NCI-H524 treated with DMSO at 0.1 percent for 48 hours (cell line): ENCODE measurements at places on chromosomes 3 and 15.

DNA sequence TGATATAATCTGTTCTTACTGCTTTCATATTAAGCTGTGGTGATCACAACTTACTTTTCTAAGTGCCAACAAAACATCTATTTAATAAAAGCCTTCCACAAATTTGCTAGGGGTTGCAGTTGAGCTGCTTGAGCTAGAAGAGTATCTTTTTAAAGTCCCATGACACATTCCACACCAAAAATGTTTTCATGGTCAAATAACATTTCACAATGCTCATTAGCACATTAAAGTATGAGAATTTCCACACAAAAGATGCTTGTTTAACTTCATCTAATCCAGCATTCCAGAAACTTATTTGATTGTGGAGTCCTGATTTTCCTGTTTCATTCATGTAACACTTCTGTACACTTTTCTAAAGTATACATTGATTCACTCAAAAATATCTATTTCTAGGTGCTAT is 876.1 kb upstream of the CFAP20DC start:
- DNase-seq = no peak

GRCh38 chr3:66479532-66479947 is 21.3 kb downstream of the LRIG1 start:
- no peak for DNase-seq

GRCh38 chr15:70197318-70197944 is 99.7 kb upstream of the TLE3 start:
- DNase-seq = no peak

DNA sequence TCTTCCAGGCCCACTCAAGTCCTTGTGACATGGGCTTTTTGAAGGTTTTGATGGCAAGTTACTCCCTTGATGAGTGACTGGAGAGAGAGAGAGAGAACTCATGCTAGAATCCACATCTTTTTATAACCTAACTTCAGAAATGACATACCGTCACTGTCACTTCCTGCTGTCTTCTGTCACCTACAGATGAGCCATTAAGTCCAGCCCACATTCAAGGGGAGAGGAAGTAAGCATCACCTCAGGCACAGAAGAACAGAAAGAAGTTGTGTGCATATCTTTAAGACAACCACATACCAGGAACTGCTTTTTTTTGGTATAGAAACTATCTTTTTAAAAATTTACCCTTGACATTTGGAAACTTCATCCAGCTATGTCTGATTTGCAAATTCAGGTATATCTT is 16.6 kb upstream of the TXNRD3 start:
- DNase-seq = no peak

DNA sequence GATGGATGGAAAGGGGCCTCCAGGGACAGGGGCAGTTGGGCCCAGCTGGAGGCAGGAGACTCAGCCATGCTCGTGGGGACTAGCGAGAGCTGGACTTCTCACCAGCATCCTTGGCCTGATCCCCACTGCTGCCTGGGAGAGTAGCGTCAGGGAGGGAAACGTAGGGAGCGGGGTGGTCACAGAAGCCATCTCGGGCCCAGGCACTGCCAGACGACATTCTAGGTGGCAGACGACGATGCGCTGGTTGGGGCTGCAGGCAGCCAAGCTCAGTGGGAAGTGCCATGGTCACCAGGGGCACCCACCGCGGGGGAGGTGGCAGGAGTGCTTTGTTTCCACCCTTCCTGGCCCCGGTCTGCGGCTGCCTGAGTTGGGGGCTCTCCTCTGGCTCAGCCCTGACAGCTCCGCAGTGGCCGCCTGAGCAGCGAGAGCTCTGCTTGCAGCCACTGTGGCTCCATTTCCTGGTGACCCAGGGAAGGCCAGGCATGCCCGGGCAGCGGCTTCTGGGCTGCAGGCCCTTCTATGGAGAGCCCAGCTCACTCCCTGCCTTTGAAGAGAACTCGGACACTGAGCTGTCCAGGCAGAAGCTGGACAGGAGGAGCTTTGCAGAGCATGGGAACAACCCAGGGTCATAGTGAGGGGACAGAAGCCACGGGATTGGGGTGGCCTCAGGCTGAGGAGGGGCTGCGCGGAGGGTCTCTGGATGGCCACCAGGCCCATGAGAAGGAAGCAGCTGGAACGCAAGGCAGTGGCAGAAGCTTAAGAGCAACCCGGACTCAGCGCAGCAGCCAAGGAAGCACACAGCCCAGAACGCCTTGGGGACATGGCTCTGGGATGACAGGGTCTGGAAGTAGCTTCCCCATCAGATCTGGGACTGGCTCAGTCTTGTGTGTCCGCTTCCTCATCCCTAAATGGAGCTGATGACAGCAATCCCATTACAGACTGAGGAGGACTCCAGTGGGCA is 30.8 kb downstream of the KLHL25 start:
- DNase-seq = no peak

- no peak for DNase-seq
These were observed 744 bp downstream of the ZNF619 start for GRCh38 chr3:40477666-40478065.

- DNase-seq = no peak
These were observed 488.9 kb downstream of the GABRG3 start for GRCh38 chr15:27459836-27460235.

- DNase-seq = no peak
These were observed 10.6 kb downstream of the RPS27L start for GRCh38 chr15:63146684-63147083.

GRCh38 chr3:130779486-130779885 is 32.9 kb upstream of the PIK3R4 start:
- DNase-seq = no peak

DNA sequence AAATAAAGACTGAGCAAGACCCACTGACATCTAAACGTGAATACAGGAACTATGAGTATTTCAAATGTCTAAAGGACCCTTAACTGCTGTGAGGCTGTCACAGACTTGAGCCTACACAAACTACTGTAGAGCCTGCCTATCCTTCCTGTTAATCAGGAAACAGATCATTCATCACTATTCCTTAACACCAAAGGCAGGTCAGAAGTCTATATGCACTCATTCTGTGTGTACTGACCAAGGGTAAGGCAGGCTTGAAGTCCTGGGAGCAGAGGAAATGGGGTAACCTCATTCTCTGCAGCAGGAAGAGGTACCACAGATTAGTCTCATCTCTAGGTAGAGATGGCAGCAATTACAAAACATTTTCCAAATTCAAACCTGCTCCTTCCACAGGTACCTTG is 30.7 kb downstream of the NPTN start:
- no peak for DNase-seq

GRCh38 chr15:33618350-33618749 is 307.6 kb downstream of the RYR3 start:
- DNase-seq = no peak

- DNase-seq = no peak
These were observed 27.9 kb downstream of the EHD4 start for GRCh38 chr15:41944313-41944940.

GRCh38 chr15:42387603-42388002 is 28.3 kb downstream of the CAPN3 start:
- DNase-seq = no peak

DNA sequence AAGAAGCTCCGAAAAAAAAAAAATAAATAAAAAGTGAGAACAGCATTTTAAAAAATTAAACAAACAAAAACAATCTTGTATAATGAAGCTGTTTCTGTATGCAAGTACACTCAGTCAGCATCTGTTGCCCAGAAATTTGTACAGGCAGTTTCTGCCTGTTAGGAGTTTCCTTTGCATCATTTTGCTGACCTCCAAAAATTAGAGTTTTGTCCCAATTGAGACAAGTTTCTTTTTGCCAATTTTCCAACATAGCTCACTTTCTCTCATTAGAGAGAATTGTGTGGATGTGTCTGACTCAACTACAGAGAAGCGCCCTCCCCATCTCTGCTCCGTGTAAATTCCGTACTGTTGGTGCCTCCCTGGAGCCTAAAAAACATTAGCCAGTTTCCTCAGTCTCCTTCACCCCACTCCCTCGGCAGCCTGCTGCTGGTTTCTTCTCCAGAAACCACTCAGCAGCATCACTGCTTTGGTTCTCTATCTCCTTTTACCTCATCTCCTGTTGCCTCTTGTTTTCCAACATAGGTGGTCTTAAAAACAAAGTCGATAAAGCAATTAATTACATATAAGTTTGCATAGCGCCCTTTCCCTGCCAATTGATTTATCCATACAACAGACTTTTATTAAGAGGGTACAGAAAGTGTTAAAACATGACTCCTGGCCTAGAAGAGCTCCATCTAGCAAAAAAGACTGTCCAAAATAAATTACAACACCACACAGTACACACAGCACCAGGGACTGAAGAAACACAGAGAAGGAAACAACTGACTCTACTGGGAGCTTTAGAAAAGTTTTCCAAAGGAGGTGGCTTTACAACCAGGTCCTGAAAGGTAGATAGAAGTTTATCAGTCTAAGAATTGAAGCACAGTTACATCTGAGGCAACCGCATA is 286.7 kb downstream of the SHOX2 start:
- no peak for DNase-seq

- no peak for DNase-seq
These were observed 10.2 kb downstream of the MITF start for GRCh38 chr3:69749461-69749860.

DNA sequence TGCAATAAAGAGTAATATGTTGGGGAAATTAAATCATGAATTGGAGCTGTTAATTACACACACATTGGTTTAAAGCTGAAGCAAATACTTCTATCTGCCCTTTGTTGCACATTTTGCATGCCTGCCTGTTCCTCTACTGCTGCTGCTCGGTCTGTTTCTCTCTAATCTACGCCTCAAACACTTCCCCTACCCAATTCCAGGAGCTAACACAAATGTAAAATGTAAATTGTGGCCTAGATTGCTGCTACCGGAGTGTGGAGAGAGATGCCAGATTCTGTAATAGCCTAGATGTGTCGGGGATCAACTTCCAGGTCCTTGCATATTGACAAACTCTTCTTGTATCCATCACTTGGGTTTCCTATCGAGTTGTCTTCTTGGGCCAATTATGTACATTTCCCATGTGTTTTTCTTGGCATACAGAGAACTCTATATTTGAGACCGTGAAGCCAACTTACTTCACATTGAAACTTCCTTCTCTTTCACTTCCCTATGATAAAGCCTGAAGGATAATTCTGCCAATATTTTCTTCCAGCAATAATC is 450.4 kb upstream of the NR2F2 start:
- no peak for DNase-seq

GRCh38 chr3:119296727-119297122 is 2.5 kb downstream of the ARHGAP31 start:
- DNase-seq = no peak

DNA sequence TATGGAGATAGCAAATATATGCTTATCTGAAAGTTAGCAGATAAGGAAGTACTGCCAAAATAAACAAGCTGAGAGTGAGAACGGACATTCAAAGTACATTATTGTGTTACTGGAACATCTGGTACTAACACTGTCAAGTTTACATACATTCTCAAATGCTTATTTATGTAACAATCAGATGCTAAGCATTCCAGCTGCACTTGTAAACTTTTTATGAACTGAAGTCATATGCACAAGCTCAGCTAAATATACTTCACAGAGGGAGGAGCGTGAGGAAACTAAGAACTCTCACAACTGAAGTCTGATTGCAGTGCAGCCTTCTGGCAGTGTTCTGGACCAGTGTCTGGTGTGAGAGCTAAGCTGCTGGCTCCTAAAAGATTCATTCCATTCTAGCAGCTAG is 223.7 kb upstream of the NANOGP8 start:
- no peak for DNase-seq

DNA sequence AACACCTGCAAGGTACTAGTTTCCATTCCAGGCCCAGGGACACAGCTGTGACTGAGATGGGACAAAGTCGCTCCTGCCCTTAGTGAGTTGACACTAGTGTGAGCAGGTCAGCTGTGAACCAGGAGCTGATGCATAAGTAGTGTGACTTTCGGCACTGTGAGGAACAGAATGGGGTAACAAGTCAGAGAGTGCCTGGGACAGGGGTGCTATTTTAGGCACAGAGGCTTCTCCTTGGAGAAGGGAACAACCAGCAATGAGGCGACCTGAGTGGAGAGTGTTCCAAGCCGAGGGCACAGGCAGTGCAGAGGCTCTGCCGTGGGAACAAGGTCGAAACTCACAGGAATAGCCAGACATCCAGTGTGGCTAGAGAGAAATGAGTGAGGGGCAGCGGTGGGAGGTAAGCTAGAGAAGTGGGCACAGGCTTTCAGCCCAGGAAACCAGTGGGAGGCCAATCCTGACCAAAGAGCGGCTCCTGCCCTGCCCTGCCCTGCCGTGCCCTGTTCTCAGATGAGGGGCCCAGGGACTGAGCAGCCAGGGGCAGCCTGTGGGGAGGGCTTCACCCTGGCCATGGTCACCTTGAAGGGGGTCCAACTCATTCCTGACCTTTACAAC is 14.2 kb downstream of the DNAH1 start:
- no peak for DNase-seq

- DNase-seq = no peak
These were observed 502.2 kb downstream of the PYDC2 start for GRCh38 chr3:191963182-191963581.

DNA sequence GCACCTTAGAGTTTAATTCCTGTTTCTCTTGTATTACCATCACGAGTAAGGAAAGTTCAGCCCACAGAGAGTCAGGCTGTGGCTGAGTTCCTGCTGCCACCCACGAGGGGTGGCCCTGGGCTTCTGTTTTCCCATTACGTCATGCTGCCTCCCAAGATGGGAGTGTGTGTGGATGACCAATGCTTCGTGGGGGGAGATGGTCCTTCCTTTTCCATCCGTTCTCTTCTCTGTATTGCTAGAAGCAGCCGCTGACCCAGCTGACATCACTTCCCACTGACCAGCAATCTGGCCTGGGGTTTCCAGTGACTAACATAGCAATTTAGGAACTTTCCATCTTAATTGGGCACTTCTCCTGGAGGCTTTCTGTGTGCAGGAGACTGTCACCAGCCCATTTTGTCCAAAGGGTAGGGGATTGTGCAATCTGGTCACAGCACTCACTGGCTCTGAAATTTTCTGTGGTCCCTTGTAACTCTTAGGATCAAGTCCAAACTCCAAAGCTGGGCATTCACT is 9.3 kb downstream of the IRAK2 start:
- DNase-seq = no peak

- no peak for DNase-seq
These were observed 63.3 kb downstream of the KLHL6 start for GRCh38 chr3:183491923-183492848.

DNA sequence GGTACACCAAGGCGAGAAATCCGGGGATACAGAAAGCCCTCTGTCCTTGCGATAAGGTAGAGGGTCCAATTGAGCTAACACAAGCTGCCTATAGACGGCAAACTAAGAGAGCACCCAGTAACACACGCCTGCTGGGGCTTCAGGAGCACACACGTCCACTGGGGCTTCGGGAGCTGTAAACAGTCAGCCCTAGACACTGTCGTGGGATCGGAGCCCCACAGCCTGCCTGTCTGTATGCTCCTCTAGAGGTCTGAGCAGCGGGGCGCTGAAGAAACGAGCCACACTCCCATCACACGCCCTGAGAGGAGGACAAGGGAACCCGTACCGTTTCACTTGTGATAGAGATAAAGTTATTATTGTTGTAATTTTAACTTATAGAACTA is 486 bp downstream of the SAMMSON start:
- DNase-seq = no peak
